Osteocyte (in vitro differentiated cells): ENCODE measurements at places on chromosomes 11 and 22. TPM values are rescaled to one million over a fixed set of nuclear protein-coding genes. Genes with fewer than 3 reads are reported as not detected.

TTC36 gene
- total RNA-seq, result 0.86 and 1.2 TPM in 2 replicates

TRPM5 gene
- not detected in 2 replicates for total RNA-seq

PHETA2 gene
- total RNA-seq, result not detected in 2 replicates

DGKZ gene
- total RNA-seq, result 48.6 and 49.9 TPM in 2 replicates

MFNG gene
- 1.5 and 2.3 TPM in 2 replicates for total RNA-seq

EFCAB6 gene
- 1.4 and 1.5 TPM in 2 replicates for total RNA-seq

LMNTD2 gene
- 6.0 and 6.4 TPM in 2 replicates for total RNA-seq

BEST1 gene
- total RNA-seq, result 0.81 and 2.0 TPM in 2 replicates

BDNF gene
- total RNA-seq, result 4.2 and 4.9 TPM in 2 replicates

INPP5J gene
- 3.0 and 3.5 TPM in 2 replicates for total RNA-seq

GLB1L2 gene
- total RNA-seq, result 0.21 TPM in 1 of 2 replicates, not detected in the other

LAYN gene
- total RNA-seq, result 12.8 and 13.0 TPM in 2 replicates

HBG1 gene
- not detected in 2 replicates for total RNA-seq

MMP7 gene
- total RNA-seq, result not detected in 2 replicates

MAPK8IP2 gene
- total RNA-seq, result 2.8 and 3.6 TPM in 2 replicates

OR2AG1 gene
- not detected in 2 replicates for total RNA-seq

SCUBE2 gene
- total RNA-seq, result 1.9 and 3.3 TPM in 2 replicates

POLD4 gene
- 53.2 and 64.0 TPM in 2 replicates for total RNA-seq

CRKL gene
- 56.0 and 58.8 TPM in 2 replicates for total RNA-seq

ZNF408 gene
- 11.2 and 14.5 TPM in 2 replicates for total RNA-seq
